Right cardiac atrium (tissue), 5 donors: ENCODE measurements at places on chromosomes 4 and X. TPM values are rescaled to one million over a fixed set of nuclear protein-coding genes. Genes with fewer than 3 reads are reported as not detected.

CHIC2 gene
- 11.1 TPM for total RNA-seq

GABRE gene
- 11.9 TPM for total RNA-seq

WNK3 gene
- total RNA-seq: 2.1 TPM

NUP54 gene
- 24.1 TPM for total RNA-seq

COL4A6 gene
- 14.9 TPM for total RNA-seq

HS6ST2 gene
- total RNA-seq: not detected

XAGE1B gene
- not detected for total RNA-seq

SPOCK3 gene
- total RNA-seq: not detected

DIAPH2 gene
- total RNA-seq: 10.4 TPM

GRCh38 chrX:17081511-17081910, 135.1 kb downstream of the REPS2 start:
- no peak for DNase-seq

DNA sequence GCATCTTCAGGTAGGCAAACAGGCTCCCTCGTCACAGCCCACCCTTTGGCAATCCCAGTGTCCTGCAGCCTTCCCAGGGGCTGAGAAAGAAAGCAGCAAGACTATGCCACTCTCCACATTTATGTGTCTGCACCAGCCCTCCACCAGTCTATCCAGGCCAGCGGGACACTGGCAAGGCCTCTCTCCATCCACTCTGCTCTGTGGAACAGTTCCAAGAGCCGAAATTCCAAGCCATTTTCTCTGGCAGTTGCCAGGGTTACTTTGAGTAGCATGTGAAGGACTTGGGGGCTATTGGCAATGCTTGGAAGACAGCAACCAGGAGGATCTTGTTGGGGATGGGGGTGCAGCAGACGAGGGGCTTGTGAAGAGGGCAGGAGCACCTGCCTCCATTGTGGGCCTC, 52.1 kb downstream of the TSC22D3 start:
- DNase-seq: no peak

- DNase-seq: no peak
These were observed 525.9 kb upstream of the ZFP42 start for GRCh38 chr4:187469627-187470026.

- no peak for DNase-seq
These were observed 165.4 kb upstream of the LDB2 start for GRCh38 chr4:17063888-17064287.

DNA sequence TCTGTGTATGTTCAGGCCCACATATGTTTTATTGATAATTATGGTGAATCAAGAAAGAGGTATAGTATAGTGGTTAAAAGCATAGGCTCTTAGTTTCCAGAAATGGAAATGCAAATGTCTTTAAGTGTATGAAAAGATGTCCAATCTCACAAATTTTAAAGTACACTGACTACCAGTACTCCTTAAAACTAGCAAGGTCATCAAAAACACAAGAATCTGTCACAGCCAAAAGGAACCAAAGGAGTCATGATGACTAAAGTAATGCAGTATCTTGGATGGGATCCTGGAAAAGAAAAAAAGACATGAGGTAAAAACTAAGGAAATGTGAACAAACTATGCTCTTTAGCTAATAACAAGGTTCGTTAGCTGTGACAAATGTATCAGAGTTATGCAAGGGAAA, 661 bp upstream of the RBM41 start:
- no peak for DNase-seq

DNA sequence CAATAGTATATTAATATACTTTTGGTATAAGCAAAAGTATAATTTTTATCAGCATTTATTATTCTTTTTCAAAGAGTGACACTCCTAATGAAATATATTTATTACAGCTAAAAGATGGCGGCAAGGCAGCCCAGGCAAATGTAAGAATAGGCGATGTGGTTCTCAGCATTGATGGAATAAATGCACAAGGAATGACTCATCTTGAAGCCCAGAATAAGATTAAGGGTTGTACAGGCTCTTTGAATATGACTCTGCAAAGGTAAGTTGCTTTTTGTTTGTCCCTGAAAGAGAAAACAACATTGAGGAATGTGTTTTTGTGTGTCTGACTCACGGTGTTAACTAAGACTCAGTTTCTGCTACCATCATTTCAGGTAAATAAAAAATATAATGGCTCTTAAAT, 71.9 kb downstream of the PDLIM5 start:
- no peak for DNase-seq

DNA sequence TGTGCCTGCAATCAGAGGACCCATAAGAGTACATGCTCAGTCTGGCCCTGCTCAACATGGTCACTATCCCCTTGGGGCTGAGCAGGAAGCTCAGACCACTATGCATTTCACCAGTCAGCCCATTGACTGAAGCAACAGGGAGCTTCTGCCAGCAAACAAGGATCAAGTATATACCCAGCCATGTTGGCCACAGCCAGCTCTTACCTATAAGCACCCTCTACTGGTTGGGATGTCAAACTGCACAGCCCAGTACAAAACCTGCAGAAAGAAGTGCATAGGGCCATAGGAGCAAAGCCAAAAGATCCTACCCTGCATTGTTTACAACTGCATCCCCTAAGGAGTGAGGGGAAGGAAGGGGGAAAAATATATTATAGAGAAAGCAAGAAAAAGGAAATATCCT, 214.4 kb upstream of the CPEB2 start:
- DNase-seq: no peak

DNA sequence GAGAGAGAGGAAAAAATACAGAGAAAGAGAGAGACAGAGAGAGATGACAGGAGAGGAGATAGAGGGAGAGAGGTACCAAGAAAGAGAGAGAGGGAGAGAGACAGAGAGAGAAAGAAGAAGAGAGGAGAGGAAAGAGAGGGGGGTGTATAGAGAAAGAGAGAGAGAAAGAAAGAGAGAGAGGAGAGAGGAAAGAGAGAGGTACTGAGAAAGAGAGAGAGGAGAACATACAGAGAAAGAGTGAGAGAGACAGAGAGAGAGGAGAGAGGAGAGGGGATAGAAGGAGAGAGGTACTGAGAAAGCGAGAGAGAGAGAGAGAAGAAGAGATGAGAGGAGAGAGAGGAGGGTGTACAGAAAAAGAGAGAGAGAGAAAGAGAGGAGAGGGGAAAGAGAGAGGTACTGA, 269.4 kb downstream of the CRLF2 start:
- no peak for DNase-seq

DNA sequence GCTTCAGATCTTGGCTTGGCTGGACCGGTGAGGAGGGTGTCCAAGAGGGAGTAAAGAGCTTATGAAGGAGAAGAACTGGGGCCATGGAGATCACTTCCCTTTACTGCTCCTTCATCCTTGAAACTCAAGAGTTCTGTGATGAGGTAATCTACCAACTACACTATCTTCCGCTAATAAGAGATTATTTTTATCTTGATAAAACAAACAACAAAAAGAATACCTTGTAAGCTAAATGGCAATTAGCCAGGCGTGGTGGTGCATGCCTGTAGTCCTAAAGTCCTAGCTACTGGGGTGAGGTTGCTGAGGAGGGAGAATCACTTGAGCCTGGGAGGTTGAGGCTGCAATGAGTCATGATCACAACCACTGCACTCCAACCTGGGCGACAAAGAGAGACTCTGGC, 47.4 kb downstream of the HAUS3 start:
- no peak for DNase-seq

DNA sequence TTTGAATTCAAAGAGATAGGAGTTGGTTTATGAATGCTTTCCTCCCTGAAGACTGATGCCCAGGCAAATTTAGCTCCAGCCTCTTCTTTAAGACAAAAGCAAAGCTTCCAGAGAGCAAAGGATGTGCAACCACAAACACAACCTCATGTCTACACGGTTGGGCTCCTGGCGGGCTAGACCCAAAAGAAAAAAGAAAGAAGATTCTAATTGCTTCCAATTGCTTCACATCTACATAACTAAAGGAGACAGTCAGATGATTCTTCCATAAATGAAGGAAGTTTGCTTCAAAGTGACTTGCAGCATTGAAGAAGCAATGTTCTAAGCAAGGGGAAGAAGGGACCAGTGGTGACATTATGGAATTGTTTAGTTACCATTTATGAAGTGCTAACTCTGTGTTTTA, 1603.0 kb upstream of the TENM3 start:
- no peak for DNase-seq

DNA sequence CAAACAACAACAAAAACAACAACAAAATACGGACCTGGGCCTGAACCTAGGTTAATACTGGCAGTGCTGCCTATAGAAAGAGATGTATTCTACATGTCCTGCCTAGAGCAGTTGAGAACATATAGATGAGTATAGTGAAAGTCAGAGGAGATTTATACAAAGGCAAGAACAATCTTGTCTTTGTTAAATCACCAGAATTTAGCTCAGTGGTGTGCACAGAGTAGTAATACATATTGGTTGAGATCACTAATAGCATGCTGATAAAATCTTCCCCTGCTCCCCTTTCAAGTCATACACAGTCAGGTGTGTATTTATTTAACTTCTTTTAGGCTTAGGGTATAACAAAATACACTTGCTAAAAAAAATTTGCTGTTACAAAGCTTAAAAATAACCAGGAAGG, 247.8 kb downstream of the ADGRL3 start:
- DNase-seq: no peak

DNA sequence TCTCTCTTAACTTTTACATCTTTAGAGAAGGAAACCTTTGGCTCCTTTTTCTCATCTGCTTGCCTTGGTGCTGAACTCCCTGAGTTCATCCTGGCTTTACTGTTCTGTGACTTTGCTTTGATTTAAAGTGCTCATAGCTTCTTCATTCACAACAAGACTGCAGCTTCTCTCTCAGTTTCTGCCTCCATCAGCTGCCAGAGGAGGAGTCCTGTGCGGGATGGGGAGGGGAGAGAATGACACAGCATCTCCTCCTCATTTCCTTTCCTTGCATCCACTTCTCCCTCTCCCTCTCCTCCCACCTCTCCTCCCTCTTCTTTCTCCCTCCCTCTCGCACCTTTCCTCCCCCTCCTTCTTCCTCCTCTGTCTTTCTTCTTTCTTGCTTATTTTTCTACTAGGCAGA, 42.0 kb downstream of the CBLL2 start:
- DNase-seq: no peak

DNA sequence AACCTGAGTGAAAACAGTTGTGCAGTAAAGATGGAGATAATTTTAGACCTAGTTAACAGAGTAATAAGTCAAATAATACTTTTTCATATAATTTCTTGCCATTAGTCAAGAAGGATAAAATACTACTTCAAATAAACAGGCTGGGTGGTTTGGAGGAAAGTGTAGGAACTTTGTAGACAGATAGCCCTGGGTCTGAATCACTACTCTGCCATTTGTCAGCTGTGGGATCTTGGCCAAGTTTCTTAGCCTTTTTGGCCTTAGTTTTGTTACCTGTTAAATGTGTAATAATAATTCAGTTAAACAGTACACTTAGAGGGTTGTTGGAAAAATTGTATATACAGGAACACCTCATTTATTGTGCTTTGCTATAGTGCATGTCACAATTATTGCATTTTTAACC, 163.7 kb downstream of the NPNT start:
- DNase-seq: no peak
